ENCODE measurements at places on chromosomes 12 and 14.

GRCh38 chr12:26197832-26198231, 2.5 kb downstream of the SSPN start:
- DNase-seq, result no peak

GRCh38 chr12:89117448-89118034, 234.8 kb downstream of the DUSP6 start:
- DNase-seq, result no peak

DNA sequence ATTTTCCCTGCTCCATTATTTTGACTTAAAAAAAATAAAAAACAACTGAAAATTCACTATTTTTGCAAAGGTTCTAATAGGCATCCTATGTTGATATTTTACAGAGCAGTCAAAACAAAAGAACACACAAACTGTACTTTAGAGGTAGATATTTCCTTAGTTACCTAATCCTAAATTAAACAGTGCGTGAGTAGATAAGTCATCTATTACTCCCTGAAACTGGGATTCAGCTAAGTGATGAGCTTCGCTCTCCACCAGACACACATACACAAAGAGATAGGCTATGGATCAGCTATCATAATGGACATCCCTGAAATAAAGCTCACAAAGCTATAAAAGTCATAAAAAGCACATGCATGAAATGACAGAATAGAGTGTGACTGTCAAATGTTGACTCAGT, 398.7 kb downstream of the SOX5 start:
- no peak for DNase-seq

GRCh38 chr12:115351514-115352077, 667.6 kb upstream of the TBX3 start:
- DNase-seq, result peak; percentile 78

DNA sequence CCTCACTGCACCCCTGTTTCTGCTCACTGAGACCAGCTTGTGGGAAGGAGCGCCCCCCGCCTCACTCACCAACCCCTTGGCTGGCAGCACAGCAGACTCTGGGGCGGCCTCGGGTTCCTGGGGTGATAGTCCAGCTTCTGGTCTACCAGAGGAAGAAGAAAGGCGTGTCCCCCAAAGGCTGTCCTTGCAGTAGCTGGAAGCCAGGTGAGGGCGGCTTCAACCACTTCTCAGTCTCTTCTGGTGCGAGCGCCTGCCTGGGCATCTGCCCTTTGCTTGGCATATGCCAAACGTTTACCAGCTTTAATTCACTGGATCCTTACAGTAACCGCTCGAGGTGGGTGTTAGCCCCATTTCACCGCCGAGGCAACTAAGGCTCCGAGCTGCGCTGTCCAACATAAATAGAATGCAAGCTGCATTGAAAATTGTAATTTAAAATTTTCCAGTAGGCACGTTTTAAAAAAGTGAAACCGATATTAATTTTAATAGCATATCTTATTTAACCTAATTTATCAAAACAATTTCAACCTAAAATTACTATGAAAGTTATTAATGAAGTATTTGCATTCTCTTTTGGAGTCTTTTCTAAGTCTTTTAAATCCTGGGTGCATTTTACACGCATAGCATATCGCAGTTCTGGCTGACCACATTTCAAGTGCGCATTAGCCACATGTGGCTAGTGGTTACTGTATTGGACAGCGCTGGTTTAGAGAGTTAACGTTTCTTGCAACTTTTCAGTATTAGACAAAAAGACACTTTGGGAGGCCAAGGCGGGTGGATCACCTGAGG, 872 bp downstream of the FAM177A1 start:
- DNase-seq, result no peak

GRCh38 chr14:69052181-69052601, 73.1 kb upstream of the ACTN1 start:
- no peak for DNase-seq

- no peak for DNase-seq
Observed at GRCh38 chr12:39620659-39621658, 1.4 kb upstream of the ABCD2 start.

- no peak for DNase-seq
Observed at GRCh38 chr12:40688085-40688725, 4.0 kb upstream of the CNTN1 start.

- no peak for DNase-seq
Observed at GRCh38 chr14:100979079-100979478, 75.6 kb upstream of the RTL1 start.

- no peak for DNase-seq
Observed at GRCh38 chr12:120490833-120491512, 4.9 kb upstream of the DYNLL1 start.

DNA sequence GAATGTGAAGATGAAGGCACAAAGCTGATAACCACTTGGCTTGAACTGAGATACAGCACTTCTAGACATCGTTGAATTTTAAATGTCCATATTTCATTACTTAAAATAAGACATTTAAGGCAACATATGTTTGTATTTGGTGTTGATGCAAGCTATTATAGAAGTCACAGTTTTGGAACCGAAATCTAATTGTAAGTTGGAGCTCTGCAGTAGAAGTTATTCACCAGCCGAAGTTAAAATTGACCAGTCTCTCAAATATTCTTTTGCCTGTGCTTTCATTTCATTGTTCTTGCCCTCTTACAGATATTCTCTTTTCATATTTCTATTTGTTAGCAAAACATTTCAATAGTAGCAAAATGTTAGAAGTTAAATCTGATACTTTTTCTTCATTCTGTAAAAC, 332.7 kb downstream of the PDZRN4 start:
- no peak for DNase-seq

- DNase-seq, result peak; percentile 98
Observed at GRCh38 chr12:124904306-124905098, 9.9 kb downstream of the UBC start.

GRCh38 chr12:11819643-11820042, 170.2 kb downstream of the ETV6 start:
- no peak for DNase-seq

GRCh38 chr12:47097276-47097896, 17.6 kb upstream of the AMIGO2 start:
- DNase-seq, result peak; percentile 41

DNA sequence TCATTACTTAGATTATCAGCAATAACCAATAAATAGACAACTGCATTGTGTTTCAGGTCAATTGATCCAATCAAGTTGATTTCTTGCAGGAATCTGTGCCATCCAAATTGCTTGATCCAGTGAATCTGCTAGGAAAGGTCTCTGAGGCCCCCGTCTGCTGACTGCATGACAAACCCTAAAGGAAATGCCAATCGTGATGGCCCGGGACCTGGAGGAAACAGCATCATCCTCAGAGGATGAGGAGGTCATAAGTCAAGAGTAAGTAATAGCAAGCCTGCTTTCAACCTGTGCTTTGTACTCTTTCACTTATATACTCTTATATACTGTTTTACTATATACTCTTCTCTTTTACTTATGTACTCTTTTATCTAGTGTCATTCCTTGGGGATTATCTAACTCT, 1.9 kb downstream of the TTLL5 start:
- no peak for DNase-seq

DNA sequence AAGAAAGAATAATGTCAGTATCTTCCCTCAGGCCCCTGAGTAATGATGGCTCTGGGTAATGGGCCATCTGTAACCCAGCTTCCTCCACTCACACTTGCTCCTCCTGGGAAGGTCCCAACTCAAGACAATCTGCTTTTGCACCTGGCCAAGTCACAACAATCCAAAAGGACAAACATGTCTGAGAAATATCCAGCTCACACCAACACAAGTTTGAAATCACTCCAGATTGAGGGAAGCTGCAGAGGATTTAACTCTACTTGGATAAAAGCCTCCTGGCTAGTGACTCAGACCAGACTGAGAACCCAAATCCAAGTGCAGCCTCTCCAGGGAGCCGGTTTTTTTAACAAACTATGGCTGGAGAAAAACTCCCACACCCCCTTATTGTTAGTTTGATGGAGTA, 34.2 kb downstream of the RTRAF start:
- peak; percentile 86 for DNase-seq

- no peak for DNase-seq
Observed at GRCh38 chr12:42144158-42144407, 591 bp downstream of the GXYLT1 start.

DNA sequence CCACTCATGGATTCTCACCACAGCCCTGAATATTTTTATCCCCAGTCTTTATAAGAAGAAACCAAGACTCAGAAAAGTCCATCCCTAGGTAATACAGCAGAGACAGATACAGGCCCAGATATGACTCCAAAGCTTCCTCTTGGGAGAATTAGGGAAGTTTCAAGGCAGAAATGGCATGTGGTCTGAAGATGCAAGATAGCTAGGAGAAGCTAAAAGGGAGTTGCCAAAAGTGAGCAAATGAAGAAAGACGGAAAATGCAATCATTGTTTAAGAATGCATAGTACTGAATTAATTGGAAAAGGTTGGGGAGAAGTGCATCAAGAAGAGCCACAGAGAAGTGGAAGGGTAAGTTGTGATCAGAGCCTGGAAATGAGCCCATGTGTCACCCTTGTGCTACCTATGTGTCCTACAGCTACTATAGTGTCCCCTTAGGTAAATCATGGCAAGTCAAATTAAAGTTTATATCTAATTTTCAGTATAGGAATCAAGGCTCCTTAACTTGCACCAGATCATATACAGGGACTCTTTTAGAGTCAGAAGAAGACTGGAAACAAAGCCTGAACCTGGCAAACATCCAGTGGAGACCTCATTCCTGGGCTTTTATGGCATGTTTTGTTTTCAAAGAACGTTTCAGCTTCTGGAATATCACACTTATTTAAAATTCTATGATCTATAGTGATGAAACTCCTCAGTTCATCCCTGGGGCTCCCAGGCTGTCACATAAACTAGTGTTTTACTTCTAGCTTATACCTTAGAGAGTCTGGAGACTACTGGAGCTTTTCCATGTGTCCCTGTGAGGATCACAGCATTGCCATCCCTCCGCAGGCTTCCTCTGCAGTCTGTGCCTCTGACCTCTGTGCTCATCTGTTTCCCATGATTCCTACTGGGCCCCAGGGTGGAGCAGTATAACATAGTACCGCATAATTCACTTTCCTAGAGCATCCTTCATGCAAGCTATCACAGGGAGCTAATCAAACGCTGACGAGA, 189.0 kb upstream of the CDKN3 start:
- peak; percentile 75 for DNase-seq

GRCh38 chr12:88227871-88228270, 85.8 kb downstream of the TMTC3 start:
- no peak for DNase-seq

DNA sequence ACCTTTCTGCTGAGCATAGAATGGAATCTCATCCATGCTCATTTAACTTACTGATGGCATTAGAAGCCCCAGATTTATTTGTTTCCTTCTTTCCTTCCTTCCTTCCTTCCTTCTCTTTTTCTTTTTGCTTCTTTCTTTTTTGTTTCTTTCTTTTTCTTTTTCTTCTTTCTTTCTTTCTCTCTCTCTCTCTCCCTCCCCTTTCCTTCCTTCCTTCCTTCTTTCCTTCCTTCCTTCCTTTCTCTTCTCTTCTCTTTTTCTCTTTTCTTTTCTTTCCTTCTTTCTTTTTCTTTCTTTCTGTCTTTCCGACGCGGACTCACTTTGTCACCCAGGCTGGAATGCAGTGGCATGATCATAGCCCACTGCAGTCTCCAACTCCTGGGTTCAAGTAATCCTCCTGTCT, 55.9 kb downstream of the C12orf75 start:
- no peak for DNase-seq

DNA sequence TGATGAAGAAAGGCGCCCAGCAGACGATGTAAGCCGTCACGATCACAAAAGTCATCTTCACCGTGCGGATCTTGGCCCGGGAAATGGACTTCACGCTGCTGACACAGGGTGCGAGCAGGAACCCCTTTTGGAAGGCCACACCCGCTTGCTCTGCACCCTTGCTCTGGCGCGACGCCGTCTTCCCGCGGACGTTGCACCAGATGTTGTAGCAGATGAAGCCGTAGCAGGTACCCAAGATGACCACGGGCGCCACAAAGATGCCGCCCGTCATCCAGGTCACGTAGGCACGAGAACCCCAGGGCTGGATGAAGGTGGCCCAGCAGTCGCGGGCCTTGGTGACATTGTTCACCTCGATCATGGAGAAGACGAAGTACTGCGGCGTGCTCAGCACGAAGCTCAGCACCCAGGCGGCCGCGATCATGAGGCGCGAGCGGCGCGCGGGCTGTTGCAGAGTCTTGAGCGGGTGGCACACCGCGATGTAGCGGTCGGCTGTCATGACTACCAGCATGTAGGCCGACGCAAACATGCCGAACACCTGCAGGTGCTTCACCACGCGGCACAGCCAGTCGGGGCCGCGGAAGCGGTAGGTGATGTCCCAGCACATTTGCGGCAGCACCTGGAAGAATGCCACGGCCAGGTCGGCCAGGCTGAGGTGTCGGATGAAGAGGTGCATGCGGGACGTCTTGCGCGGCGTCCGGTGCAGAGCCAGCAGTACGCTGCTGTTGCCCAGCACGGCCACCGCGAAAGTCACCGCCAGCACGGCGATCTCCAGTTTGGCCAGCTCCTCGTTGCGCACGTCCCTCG, 890 bp downstream of the AVPR1A start:
- no peak for DNase-seq

DNA sequence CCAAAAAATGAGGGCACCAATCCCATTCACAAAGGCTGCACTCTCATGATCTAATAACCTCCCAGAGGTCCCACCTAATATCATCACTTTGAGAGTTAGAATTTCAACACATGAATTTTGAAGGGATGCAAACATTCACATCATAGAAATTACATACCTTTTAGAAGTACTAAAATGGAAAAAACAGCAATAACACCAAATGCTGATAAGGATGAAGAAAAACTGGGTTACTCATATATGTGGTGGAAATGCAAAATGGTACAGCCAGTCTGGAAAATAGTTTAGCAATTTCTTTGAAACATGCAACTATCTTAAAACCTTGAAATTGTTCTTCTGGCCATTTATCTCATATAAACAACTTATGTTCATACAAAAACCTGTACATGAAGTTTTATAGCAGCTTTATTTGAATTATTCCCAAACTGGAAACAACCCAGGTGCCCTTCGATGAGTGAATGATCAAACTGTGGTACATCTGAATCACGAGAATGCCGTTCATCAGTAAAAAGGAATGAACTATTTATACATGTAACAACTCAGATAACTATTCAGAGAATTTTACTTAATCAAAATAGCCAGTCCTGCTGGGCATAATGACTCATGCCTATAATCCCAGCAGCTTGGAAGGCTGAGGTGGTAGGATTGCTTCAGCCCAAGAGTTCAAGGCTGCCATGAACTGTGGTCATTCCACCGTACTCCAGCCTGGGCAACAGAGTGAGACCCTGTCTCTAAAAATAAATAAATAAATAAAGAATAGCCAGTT, 109.4 kb upstream of the SSTR1 start:
- DNase-seq, result peak; percentile 94

DNA sequence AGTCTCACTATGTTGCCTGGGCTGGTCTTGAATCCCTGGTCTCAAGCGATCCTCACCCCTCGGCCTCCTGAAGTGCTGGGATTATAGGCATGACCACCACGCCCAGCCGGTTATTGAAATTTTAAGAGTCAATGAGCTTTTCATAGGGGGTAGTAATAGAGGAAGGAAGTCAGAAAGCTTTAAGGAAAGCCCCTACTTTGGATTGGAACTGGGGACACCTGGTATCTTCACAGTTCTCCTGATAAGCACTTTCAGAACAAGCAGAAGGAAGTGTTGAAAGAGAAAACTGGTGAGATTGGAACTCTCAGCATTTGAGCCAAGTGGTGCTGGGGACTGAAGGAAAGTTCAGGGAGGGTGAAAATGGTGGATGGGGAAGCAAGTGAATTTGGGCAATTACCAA, 5.1 kb downstream of the SLC4A8 start:
- DNase-seq, result no peak

- DNase-seq, result peak; percentile 24
Observed at GRCh38 chr12:30882706-30883105, 43.8 kb upstream of the TSPAN11 start.

All from AG10803 (cell line).